ENCODE measurements at places on chromosomes 6 and 20. TPM values are rescaled to one million over a fixed set of nuclear protein-coding genes. Genes with fewer than 3 reads are reported as not detected.

GRCh38 chr20:46237227-46237626, 71.1 kb downstream of the CDH22 start:
- no peak overlapping the region for H3K27ac ChIP-seq
- no peaks in the 10 kb centered on the region for H3K36me3 ChIP-seq
- H3K4me1 ChIP-seq, result no peaks in the 10 kb centered on the region
- DNase-seq, result no peak
- no peak overlapping the region for H3K4me3 ChIP-seq

- no peaks in the 10 kb centered on the region for H3K27me3 ChIP-seq
- H3K4me1 ChIP-seq, result peaks cover 14% of the 10 kb centered on the region
- no peak for DNase-seq
- H3K36me3 ChIP-seq, result no peaks in the 10 kb centered on the region
- H3K4me3 ChIP-seq, result no peak overlapping the region
Measured at GRCh38 chr6:135108692-135109091, 54.1 kb upstream of the HBS1L start.

DNA sequence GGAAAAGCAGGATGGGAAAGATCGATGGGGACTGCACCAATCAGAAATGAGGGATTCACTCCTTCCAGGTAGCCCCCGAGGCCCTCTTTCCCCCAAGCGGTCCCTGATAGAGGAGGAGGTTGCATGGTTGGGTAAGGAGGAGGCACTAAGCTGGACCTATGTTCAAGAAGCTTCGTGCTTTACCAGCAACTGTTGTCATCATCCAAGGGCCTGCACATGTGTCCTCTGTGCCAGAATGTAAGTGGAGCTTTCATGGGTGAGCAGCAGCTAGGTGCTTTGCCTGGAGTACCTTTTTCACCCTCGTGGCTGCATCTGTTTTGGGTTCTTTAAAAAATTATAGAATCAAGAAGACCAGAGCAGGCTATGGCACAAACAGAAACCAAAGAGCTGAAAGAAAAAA, 54.0 kb downstream of the GMPR start:
- no peak overlapping the region for H3K4me3 ChIP-seq
- H3K27me3 ChIP-seq, result peaks cover 2% of the 10 kb centered on the region
- H3K4me1 ChIP-seq, result no peaks in the 10 kb centered on the region
- no peak for DNase-seq

DNA sequence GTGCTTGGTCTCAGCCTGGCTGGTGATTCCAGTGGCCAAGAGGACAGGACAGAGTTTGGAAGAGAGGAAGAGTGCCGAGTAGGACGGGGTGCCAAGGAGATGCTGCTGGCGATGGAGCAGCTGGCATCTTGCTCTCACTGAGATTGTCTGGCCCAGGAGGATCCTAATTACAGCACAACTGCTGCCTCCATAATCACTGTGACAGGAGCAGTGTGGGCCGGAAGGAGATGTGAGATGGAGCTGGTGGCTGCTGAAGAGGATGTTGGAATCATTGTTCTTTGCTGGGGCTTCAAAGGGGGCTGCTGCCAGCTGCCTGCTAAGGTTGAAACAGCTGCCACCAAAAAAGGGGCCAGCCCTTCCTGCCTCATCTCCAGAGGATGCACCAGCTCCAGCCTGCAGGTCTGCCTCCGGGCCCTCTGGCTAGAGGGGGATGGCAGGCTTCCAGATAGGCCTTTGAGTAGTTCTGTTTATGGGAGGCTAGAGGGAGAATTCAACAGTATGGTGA, 214.4 kb downstream of the RNF144B start:
- H3K4me1 ChIP-seq, result no peaks in the 10 kb centered on the region
- H3K27ac ChIP-seq, result no peak overlapping the region
- no peaks in the 10 kb centered on the region for H3K27me3 ChIP-seq
- no peak for DNase-seq
- H3K36me3 ChIP-seq, result no peaks in the 10 kb centered on the region
- H3K4me3 ChIP-seq, result no peak overlapping the region

DNA sequence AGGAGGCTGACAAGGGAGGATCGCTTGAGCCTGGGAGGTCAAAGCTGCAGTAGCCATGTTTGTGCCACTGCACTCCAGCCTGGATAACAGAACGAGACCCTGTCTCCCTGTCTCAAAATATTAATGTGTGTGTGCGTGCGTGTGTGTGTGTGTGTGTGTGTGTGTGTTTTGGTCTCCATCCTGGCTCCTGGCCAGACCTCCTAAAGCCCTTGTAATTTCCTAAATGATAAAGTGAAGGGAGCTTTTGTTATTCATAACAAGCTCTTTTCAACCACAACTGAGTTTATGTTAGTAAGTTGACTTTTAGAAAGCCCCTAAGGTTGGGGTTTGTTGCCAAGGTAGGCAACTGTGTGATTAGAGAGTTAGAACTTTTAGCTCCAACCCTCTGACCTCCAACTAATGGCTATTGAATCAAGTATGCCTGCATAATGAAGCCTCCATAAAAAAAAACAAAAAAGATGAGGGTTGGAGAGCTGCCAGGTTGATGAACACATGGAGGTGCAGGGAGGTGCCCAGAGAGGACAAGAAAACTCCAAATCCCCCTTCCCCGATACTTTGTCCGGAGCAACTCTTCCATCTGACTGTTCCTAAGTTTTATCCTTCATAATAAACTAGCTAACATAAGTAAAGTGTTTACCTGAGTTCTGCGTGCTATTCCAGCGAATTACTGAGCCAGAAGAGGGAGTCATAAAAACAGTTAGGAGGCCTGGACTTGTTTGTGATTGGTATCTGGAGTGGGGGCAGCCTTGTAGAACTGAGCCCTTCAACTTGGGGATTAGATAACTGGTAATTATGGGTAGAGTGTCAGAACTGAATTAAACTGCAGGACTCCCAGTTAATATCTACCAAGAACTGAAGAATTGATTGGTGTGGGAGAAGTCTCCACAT, 5.3 kb upstream of the AIF1 start:
- H3K36me3 ChIP-seq, result no peaks in the 10 kb centered on the region
- H3K27me3 ChIP-seq, result no peaks in the 10 kb centered on the region
- no peak overlapping the region for H3K4me3 ChIP-seq

DNA sequence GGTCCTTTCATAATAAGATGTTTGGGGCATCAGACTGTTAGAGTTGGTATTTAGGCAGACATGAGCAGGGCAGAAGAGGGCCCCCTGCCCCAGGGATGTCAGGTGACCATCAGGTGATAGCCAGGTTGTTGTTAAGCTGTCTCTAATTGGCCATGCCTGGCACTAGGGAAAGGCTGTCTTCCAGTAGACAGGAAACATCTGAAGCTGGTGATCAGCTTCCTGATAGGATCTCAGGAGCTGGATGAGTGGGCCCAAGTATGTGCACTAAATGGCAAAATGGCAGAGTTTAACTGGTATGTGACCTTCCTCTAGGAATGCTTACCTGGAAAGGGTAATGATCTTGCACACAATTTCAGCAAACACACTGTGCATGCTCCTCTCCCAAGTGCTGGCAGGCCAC, 190.7 kb downstream of the CDH26 start:
- no peak overlapping the region for H3K4me3 ChIP-seq
- H3K27me3 ChIP-seq, result no peaks in the 10 kb centered on the region
- DNase-seq, result no peak

GRCh38 chr6:156899532-156900135, 122.5 kb downstream of the ARID1B start:
- no peaks in the 10 kb centered on the region for H3K27me3 ChIP-seq
- peaks cover 16% of the 10 kb centered on the region for H3K36me3 ChIP-seq
- no peak overlapping the region for H3K4me3 ChIP-seq
- no peak overlapping the region for H3K27ac ChIP-seq
- peaks cover 7% of the 10 kb centered on the region for H3K4me1 ChIP-seq

GRCh38 chr6:51654647-51655046, 432.8 kb downstream of the PKHD1 start:
- no peaks in the 10 kb centered on the region for H3K36me3 ChIP-seq
- no peaks in the 10 kb centered on the region for H3K27me3 ChIP-seq
- H3K27ac ChIP-seq, result no peak overlapping the region
- no peaks in the 10 kb centered on the region for H3K4me1 ChIP-seq

- no peak for DNase-seq
- no peaks in the 10 kb centered on the region for H3K36me3 ChIP-seq
- no peaks in the 10 kb centered on the region for H3K4me1 ChIP-seq
- H3K4me3 ChIP-seq, result no peak overlapping the region
- H3K27ac ChIP-seq, result no peak overlapping the region
- no peaks in the 10 kb centered on the region for H3K27me3 ChIP-seq
Measured at GRCh38 chr6:129104560-129104959, 221.6 kb downstream of the LAMA2 start.

GRCh38 chr6:113998811-113999210, 27.9 kb upstream of the HDAC2 start:
- H3K27me3 ChIP-seq, result peaks cover 3% of the 10 kb centered on the region
- H3K4me1 ChIP-seq, result no peaks in the 10 kb centered on the region
- no peaks in the 10 kb centered on the region for H3K36me3 ChIP-seq
- no peak for DNase-seq
- no peak overlapping the region for H3K27ac ChIP-seq

- H3K4me3 ChIP-seq, result no peak overlapping the region
- H3K4me1 ChIP-seq, result peaks cover 3% of the 10 kb centered on the region
- no peaks in the 10 kb centered on the region for H3K36me3 ChIP-seq
- no peak for DNase-seq
Measured at GRCh38 chr20:53020834-53021233, 48.7 kb downstream of the TSHZ2 start.

DNA sequence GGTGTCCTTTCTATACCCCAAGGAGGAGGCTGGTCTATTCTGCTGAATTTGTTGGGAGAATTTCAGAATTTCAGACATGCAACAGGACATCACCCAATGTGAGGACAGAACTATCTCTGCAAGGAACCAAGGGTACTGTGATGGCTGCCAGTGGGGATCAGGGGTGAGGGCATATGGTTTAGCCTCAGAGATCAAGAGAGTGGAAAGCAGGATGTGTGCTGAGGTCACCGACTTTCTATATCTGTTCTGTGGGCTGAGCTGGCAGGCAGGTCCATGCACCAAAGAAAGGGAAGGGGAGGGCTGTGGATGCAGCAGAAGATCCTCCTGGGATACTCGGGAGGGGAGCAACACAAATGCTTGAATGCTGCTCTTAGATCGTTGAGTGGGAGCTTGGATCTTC, 28.8 kb downstream of the MYT1 start:
- no peaks in the 10 kb centered on the region for H3K36me3 ChIP-seq
- H3K4me1 ChIP-seq, result no peaks in the 10 kb centered on the region
- H3K27me3 ChIP-seq, result peaks cover 2% of the 10 kb centered on the region

GRCh38 chr6:35388030-35388429, 45.7 kb downstream of the PPARD start:
- H3K27ac ChIP-seq, result no peak overlapping the region
- H3K27me3 ChIP-seq, result no peaks in the 10 kb centered on the region
- peaks cover 11% of the 10 kb centered on the region for H3K4me1 ChIP-seq

DNA sequence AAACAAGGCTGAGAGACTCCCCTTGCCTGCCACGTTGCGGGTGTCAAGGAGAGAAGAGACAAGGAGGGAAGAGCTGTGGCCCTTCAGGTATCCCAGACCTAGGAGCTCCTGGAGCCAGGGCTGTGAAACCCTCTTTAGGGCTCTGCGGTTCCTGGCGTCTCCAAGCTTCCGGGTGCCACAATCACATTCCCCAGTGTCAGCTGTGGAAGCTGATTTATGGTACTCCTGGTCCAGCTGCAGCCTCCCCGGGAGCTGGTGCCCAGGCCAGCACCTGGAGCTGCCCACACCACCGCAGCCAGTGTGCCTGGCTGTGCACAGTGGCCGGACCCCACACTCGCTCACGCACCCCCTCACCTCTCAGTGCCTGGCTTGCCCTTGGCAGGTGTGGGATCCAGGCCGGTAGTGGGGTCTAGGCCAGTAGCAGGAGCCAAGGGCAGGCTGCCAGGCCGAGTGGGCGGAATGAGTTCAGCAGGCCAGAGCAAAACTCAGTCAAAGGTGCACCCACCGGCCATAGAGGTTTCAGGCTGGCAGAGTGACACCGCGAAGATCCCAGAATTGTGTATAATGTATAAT, 58.9 kb upstream of the L3MBTL3 start:
- no peaks in the 10 kb centered on the region for H3K36me3 ChIP-seq
- no peaks in the 10 kb centered on the region for H3K4me1 ChIP-seq
- no peak overlapping the region for H3K4me3 ChIP-seq
- H3K27ac ChIP-seq, result no peak overlapping the region

DNA sequence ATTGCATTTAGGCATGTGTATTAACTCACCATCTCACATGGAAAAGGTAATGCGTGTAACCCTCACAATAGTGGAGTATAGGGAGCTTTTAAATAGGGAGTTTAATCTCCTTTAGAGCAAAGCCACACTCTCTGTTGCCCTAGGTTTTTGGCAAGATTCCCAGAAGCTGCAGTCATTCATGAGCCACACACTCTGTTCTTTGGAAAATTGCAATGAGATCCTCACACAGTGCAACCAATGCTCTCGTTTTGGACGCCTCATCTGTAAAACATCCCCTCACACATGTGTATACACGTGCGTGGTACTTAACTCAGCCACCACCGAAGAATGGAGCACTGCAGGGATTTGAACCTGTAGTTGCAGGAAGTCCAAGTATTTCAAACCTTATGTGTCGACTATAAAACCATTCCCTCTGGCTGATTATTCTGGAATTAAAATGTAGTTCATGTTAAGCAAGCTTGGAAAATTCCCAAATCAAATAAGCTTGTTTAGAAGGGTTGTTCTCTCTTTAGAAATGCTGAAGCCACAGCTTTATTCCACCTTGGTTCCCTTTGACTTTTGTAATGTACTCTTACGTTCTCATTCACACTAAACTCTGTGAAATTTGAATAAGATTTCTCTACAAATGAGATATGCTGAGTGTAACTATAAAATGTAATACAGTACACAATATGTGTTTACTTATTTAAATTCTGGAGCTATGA, 489.8 kb upstream of the MANEA start:
- no peak overlapping the region for H3K4me3 ChIP-seq
- H3K27ac ChIP-seq, result no peak overlapping the region
- H3K36me3 ChIP-seq, result no peaks in the 10 kb centered on the region
- H3K27me3 ChIP-seq, result no peaks in the 10 kb centered on the region
- no peak for DNase-seq
- H3K4me1 ChIP-seq, result no peaks in the 10 kb centered on the region

GRCh38 chr6:97189767-97190166, 93.2 kb downstream of the MMS22L start:
- H3K36me3 ChIP-seq, result no peaks in the 10 kb centered on the region
- H3K27ac ChIP-seq, result no peak overlapping the region
- H3K27me3 ChIP-seq, result no peaks in the 10 kb centered on the region
- H3K4me3 ChIP-seq, result no peak overlapping the region
- DNase-seq, result no peak

Gene LPA
- not detected for total RNA-seq

Gene THEMIS
- total RNA-seq, result 22.8 TPM

Gene PHACTR1
- 1.6 TPM for total RNA-seq

Gene SUMO4
- 9.0 TPM for total RNA-seq

Gene SAMD3
- total RNA-seq, result 49.6 TPM

Gene SLC26A8
- total RNA-seq, result not detected

Gene MUC22
- total RNA-seq, result not detected

Gene ITPA
- total RNA-seq, result 51.1 TPM

Gene SLC22A23
- total RNA-seq, result 6.3 TPM
